ENCODE measurements at places on chromosomes 5 and 9.

DNA sequence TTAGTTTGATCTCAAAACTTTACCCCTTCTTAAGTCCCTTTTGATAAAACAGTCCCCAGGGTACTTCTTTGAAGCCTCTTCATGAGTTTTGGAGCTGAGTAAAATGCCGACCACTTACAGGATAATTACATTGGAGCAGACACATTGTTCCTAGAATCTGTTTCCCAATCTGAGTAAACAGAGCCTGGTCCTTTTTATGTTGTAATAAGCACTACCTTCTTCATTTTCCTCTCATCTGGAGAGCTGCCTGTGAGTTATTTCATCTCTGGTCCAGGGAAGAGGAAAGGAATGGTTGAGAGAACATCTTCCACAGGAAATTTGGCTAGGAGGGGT is 26.3 kb upstream of the GALNT10 start:
- DNase-seq, result no peak

- peak; percentile 91 for DNase-seq
Measured at GRCh38 chr9:96025995-96026602, 150.6 kb downstream of the ERCC6L2 start.

GRCh38 chr5:14071433-14071832 is 71.7 kb upstream of the TRIO start:
- no peak for DNase-seq

GRCh38 chr5:136064510-136064909 is 35.7 kb downstream of the TGFBI start:
- DNase-seq, result no peak

GRCh38 chr5:39076757-39077728 is 2.8 kb upstream of the RICTOR start:
- DNase-seq, result no peak

All from iPS-NIHi11 (cell line).